ENCODE measurements at places on chromosomes 3 and 15. TPM values are rescaled to one million over a fixed set of nuclear protein-coding genes. Genes with fewer than 3 reads are reported as not detected.

The ADAMTSL3 gene
- under 0.01 TPM for total RNA-seq

The MAP2K1 gene
- 21.6 TPM for total RNA-seq

- DNase-seq, result no peak
Observed at GRCh38 chr15:73313861-73314260, 54.9 kb downstream of the HCN4 start.

DNA sequence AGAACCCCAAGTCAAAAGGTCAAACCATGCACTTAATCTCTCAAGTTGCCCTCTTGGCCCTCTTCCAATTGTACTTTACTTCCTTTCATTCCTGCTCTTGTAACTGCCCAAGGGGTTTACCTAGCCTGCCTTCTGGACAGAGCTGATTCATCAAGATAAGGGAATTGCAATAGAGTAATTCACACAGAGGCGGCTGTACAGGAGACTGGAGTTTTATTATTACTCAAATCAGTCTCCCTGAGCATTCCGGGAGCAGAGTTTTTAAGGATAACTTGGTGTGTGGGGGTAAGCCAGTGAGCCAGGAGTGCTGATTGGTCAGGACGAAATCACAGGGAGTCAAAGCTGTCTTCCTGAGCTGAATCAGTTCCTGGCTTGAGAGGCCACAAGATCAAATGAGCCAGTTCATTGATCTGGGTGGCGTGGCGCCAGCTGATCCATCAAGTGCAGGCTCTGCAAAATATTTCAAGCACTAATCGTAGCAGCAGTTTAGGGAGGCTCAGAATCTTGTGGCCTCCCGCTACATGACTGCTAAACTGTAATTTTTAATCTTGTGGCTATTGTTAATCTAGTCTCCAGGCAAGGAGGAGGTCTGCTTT lies 590.0 kb downstream of the EPHA3 start:
- DNase-seq, result no peak

GRCh38 chr3:39295184-39295775 lies 15.4 kb upstream of the CX3CR1 start:
- DNase-seq, result no peak

DNA sequence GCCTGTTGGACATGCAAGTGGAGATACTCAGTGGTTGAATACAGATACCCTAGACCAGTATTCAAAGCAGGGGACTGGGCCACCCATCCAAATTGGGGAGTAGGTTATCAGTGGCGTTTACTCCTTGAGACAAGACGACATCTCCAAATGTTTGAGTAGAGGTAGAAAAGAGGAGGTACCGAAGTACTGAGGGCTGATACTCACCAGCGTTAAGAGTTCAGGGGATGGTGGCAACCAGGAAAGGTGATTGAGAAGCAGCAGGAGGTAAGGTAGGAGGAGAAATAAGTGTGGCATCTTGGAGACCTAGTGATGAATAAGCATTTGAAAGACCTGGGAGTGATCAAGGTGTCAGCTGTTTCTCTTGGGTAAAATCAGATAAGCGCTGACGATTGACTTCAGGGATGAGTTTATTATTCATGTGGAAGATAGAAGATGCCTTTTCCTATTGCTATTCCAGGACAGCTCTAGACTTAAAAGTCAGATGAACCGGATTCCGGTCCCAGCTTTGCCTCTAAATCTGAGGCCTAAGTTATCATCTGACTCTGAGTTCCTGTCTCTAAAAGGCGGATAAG lies 96.3 kb downstream of the GHSR start:
- DNase-seq, result no peak

GRCh38 chr3:197293605-197294237 lies 4.7 kb downstream of the DLG1 start:
- DNase-seq, result no peak

Measured in fibroblast of villous mesenchyme (primary cell).